ENCODE measurements at places on chromosomes 16 and 17. TPM values are rescaled to one million over a fixed set of nuclear protein-coding genes. Genes with fewer than 3 reads are reported as not detected.
A peak's percentile ranks its signal among the peaks of the same experiment; 100 is the strongest.

DNA sequence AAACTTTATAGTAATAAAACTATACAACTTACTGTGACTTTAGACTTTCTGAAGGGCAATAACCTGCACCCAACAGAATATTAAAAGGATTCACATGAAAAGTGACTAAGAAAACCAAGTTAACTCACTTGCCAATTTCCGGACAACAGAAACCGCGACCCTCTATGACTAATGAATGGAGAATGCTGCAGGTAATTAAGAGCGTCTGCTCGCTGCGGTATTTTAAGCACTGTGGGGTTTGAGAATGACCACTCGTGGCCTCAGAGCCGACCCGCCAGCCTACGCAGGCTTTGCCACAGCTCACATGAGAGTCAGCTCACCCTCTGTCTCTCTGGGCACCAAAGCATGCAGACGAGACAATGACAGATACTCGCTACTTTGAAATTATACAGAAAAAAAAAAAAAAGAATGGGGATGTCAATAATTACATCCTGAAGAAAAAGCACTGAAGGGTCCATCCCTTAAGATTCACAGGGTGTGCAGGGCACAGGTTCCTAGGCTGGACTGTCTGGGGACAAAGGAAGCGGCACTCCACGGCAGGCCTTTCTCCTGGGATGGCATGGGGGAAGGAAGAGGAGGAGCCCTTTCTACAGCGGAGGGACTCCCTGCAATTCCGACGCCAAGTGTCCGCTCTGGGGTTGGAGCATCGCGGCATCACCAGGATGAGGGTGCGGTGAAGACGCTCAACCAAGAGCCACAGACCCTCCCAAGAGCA, 35.0 kb downstream of the ZCCHC14 start:
- peak; percentile 96 for DNase-seq

DNA sequence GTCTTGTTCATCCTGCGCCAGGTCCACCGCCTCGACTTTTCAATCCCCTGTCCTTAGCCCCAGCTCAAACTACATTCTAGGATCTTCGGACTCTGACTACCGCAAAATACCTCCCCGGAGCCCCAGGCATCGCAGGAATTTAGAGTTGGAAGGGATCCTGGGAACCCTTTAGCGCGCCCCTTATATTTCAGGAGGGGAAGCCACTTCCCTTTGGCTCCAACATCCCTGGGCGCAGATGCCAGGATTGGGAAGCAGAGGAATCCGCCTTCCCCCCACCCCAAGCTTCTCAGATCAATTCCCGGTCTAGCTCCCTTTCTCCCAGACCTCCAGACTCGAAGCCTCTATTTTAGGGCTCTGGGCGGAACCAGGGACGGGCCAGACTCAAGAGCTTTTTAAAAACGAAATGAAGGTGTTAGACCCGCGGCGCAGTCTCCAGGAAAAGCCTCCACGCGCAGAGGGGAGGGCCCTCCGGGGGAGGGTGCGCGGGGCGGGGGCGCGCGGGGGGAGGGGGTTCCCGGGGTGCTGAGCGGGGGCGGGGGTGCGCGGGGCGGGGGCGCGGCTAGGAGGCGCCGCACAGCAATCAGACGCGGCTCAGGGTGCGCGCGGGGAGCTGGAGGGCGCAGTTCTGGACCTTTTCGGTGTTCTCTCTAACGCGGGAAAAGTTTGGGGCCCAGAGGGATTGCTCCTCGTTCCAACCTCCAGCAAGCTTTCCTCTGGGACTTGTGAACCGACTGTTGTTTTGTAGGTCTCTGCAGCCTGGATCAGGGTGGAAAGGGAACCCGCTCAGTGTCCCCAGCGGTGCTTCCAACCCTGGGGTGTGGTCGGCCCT, 1.6 kb downstream of the AHSP start:
- no peak for DNase-seq

- DNase-seq, result no peak
Observed at GRCh38 chr17:7144213-7144612, 29.6 kb upstream of the ASGR2 start.

DNA sequence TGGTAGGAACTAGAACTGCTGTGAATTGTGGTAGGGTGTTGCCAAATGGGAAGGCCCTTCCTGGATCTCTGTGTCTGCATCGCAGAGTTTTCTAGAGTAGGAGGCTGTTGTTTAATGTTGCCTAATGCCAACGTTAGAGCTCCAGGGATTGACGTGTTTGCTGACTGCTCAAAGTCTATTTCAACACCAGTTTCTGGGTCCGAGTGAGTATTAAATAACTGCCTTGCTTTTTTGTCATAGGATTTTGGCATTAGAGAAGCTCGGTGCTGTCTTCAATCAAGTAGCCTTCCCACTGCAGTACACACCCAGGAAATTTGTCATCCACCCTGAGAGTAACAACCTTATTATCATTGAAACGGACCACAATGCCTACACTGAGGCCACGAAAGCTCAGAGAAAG, 40.0 kb downstream of the SF3B3 start:
- DNase-seq, result no peak

The CD300LB gene
- not detected for polyA plus RNA-seq

The DVL2 gene
- polyA plus RNA-seq, result 5.0 TPM

Measured in BJ (cell line).